ENCODE measurements at places on chromosomes 16 and 17.
A peak's percentile ranks its signal among the peaks of the same experiment; 100 is the strongest.

GRCh38 chr17:57132663-57133062, 47.6 kb downstream of the AKAP1 start:
- DNase-seq = no peak

DNA sequence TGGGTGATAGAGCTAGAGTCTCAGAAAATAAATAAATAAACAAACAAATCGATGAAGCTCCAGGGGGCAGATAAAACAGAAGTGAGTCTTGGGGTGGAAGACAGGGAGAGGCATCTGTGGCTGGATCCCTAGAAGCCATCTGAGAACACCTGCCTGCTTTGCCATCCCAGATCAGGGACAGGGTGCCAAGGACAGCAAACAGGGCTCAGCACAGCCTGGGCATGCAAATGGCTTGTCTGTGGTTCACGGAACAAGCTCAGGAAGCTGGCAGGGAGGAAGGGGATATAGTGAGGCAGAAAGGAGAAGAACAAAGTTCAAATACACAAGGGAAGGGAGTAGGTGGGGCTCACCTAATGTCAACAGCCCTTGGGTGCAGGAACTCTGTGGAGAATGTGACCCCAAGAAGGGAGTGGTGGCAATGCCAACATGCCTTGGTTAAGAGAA, 27.5 kb downstream of the TRIM25 start:
- peak; percentile 79 for DNase-seq

DNA sequence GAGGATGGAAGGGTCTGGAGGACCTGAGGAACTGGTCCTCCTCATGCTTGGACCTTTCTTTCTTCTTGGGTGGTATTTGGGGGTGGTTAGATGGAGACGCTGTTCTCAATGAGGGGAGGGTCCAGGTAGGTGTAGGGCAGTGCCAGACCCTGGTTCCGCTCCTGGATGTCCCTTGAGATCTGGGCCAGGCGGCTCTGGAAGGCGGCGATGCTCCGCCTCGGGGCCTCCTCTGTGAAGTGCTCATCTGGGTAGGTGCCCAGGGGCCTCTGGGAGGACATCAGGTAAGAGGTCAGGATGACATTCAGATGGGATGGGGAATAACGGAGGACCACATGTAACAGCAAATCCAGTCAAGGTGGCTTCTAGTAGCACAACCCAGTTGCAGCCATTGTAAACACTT, 9.0 kb upstream of the ALOX12B start:
- no peak for DNase-seq

- peak; percentile 88 for DNase-seq
These were observed 16.9 kb upstream of the CCL22 start for GRCh38 chr16:57341441-57342303.

GRCh38 chr17:72422505-72423285, 301.9 kb downstream of the SOX9 start:
- DNase-seq = peak; percentile 44

GRCh38 chr17:4247361-4247970, 16.3 kb downstream of the ANKFY1 start:
- DNase-seq = no peak

DNA sequence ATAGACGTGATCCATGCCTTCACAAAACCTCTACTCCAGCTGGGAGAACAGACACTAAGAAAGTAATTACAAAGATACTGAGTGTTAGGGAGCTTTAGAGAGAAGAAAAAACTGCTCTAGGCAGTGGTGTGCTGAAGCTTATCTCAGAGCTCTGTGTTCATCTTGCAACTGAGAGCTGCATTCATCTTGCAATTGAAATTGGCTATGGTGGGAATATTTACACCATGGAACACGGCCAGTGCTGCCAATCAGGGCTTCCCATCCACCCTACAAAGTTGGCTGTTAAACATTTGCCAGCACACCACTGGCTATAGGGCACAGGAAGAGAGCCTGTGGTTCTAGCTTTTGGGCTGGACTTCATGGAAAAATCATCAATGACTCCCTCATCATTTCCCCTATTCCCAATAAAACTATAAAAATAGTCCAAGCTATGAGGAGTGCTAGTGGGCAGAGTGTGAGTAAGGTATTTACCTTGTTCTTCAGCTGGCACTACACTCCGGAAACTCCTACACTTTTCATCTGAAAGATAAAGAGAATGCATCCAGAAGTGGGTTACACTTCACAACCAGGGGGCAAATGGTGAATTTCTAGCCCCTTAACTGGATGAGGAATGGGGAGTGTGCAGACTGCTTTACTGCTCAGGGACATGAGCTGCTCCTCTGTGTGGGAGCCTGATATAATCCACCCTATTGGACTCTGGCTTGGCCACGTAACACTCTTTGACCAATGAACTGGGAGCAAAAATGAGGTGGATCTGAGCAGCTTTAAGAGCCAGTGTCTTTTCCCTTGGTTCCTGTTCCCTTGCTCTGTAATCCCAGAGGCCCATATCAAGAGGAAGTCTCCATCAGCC, 11.6 kb downstream of the GSG1L2 start:
- DNase-seq = no peak

DNA sequence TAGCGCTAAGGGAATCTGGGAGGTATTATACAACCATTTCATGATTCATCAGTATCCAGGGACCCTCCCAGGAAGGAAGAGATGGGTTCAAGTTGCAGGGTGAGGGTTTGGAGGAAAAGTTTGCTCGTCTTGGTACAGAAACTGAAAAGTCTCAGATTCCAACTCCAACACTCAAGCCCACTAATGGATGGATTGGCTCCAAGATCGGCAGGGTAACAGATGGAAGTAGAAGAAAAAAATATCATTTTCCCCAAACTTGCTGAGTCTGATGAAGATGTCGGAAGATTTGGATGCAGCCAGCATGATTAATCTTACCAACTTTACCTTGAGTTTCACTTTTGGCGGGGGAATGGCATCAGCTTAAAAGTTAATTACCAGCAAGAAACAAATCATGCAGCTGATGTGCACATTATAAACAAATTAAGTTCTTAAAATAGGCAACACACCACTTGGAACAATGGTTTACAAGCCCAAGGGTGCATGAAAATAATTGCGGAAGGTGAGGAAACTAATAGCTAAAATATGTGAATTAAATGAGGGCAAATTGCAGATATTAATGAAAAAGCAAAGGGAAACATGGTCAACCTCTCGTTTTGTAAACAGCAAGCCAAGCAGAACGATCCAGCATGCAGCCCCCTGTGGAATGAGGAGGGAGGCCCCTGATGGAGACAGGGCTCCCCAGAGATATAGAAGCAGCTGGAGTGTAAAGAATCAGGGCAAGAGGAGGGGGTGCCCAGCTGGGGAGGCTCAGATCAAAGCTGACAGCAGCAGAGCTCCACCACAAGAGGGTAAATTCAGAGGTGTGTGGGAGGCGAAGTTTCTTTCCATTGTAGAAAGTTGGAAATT, 44.1 kb upstream of the GRIN2A start:
- no peak for DNase-seq

- DNase-seq = no peak
These were observed 57.0 kb downstream of the BMERB1 start for GRCh38 chr16:15491411-15491810.

DNA sequence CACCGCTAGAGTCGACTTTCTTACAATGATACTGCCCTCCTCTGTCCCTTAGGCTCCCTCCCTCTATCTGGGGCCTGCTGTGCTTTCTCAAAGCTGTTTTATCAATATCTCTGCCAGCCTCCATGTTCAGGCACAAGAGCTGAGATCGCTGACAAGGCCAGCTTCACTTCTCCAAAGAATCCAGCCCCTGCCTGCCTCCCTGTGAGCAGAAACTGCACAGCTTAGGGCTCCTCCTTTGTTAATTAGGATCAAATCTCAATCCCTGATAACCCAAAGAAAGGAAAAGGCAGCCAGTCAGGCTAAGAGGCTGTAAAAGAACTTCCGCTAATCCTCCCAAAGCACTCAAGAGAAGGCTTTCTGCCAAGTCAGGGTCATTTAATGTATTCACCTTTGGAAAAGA, 616.0 kb upstream of the CDH11 start:
- DNase-seq = no peak

DNA sequence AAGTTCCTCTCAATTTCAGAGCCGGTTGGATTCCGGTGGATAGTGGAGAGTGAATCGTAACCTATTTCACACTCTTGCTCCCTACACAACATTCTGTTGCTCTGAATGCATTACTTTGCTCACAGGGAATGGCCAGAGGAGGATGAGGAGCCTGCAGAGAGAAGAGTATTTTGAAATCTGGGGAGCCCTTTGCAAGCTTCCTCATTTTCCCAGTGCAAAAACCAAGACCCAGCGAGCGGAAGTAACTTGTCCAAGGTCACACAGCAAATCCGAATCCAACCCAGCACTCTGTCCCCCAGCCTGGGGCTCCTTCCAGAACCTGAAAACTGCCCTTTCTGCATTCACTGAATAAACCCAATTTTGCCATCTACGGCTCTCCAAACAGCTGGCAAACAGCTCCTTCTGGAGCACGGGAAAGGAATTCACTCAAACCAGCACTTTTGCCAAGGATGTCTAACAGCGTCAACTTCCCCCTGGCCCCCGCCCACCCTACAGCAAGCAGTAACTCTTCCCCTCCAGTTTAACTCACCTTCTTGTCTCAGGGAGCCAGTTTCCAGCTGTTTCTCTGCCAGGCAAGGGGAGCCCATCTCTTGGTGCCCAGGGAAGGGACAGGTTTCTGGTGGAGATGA, 557 bp downstream of the KCNG4 start:
- no peak for DNase-seq

DNA sequence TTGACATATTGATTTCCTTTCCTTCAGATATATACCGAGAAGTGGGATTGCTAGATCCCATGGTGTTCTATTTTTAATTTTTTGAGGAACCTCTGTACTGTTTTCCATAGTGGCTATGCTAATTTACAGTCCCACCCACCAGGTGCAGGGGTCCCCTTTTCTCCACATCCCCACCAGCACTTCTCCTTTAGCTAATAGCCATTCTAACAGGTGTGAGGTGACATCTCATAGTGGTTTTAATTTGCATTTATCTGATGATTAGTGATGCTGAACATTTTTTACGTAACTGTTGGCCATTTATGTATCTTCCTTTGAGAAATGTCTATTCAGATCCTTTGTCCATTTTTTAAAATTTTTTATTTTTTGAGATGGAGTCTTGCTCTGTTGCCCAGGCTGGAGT, 93.9 kb downstream of the SDR42E1 start:
- DNase-seq = no peak

DNA sequence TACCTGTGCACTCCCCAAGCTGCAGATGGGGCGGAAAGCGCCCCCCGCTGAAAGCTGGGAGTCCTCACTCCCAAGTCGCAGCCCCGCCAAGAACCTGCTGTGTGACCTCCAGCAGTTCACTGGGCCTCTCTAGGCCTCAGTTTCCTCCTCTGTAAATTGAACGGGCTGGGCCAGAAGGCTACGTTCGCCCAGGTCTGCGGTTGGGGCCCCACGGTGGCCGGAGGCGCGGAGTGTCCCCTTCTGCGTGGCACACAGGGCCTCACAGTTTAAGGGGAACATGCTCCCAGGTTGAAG, 628 bp downstream of the GALK1 start:
- no peak for DNase-seq

DNA sequence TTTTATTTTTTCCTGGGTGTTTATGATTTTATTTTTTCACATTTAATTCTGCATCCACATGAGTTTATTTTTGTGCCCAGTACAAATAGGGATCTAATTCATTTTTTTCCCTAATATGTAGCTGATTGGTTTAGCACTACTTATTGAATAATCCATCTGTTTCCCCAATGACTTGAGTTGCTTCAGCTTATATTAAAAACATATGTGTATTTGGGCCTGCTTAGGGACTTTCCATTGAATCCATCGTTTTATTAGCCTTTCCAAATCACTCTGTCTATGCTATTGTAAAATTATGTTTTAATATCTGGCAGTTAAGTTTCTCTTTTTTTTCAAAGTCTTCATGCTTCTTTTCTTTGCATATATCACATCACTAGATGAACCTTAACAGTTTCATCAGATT, 42.2 kb downstream of the WWP2 start:
- DNase-seq = no peak

DNA sequence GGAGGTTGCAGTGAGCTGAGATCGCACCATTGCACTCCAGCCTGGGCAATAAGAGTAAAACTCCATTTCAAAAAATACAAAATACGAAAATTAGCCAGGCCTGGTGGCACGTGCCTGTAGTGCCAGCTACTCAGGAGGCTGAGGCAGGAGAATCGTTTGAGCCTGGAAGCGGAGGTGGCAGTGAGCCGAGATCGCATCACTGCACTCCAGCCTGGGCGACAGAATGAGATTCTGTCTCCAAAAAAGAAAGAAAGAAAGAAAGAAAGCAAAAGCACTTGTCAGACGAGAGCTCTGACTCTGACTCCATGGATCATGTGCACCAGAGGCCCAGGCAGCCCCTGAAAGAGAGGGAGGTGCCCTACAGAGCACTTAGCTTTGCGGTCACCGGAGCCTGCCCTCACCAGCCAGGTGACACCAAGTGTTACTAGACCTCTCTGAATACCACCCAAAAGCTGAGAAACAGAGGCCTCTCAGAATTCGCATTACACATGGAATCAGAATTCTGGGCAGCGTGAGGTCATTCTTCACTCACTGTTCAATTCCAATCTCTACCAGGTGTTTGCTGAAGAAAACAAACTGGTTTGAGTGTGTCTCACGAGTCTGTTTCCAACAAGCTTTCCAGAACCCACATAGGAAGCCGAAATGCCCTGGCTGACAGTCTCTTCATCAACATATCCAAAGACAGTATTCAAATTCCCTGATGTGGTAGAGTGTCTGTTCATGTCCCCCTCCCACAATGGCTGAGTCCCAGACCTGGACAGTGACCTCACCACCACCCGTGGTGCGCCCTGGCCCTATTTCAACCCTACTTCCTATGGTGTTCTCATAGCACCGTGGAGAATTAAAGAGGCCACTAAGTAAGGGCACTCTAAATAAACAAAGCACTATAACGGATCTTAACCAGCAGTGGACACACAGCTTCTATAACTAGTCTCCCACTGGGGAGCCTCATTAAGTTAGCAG, 1.5 kb downstream of the FLCN start:
- DNase-seq = no peak

DNA sequence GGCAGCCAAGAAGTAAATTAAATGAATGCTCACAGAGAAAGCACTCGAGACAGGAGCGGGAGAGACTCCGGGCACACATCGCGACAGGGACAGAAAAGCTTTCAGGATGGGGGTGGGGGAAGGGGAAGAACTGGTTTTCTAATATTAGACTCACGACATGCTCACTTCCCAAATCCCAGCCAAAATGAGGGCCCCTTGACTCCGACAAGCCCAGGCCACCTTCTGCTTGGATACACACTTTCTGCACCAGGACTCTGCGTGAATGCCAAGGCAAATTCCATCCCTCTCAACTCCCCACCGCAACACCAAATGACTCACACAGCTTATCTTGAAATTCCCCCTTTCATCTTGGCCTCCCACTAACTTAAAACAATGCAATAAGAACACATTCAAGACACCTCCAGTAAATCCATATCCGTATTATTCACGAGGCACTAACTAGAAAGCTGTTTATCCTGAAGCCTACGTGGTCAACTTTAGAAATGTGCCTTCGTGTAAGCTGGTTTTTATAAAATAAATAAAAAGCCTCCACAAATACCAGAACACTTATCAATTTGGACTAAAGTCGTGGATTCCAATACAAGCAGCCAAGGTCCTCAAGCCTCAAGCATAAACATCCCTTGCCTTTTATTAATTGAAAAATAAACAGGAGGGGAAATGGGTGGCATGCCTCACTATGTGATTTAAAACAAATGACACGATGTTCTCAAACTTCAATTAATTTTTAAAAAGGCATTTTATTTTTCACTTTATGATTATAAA, 46.1 kb downstream of the NXN start:
- DNase-seq = no peak

- DNase-seq = no peak
These were observed 84.2 kb downstream of the HS3ST2 start for GRCh38 chr16:22898131-22898530.
